ENCODE measurements at places on chromosomes 6 and 20. TPM values are rescaled to one million over a fixed set of nuclear protein-coding genes. Genes with fewer than 3 reads are reported as not detected.

The BMP7 gene
- total RNA-seq = 0.57 TPM

The SLC17A1 gene
- not detected for total RNA-seq

The GNRH2 gene
- not detected for total RNA-seq

The ABHD12 gene
- total RNA-seq = 93.6 TPM
